ENCODE measurements at places on chromosomes 3 and 15. TPM values are rescaled to one million over a fixed set of nuclear protein-coding genes. Genes with fewer than 3 reads are reported as not detected.

SAXO2 gene
- polyA plus RNA-seq, result 4.3 TPM

TGM5 gene
- polyA plus RNA-seq, result 0.03 TPM

COL7A1 gene
- polyA plus RNA-seq, result 3.5 TPM

INTS14 gene
- polyA plus RNA-seq, result 16.1 TPM

Data from psoas muscle (tissue), 8 donors.